ENCODE measurements at places on chromosomes 2 and 18. TPM values are rescaled to one million over a fixed set of nuclear protein-coding genes. Genes with fewer than 3 reads are reported as not detected.

FN1 gene
- total RNA-seq: 4,393 TPM

SPP2 gene
- total RNA-seq: not detected

ASB18 gene
- total RNA-seq: not detected

ATP6V1B1 gene
- not detected for total RNA-seq

C2orf66 gene
- total RNA-seq: 0.19 TPM

CD8B2 gene
- 0.10 TPM for total RNA-seq

IL36G gene
- not detected for total RNA-seq

LIMS2 gene
- total RNA-seq: 189 TPM

All from aorta (tissue), 5 donors.